Gastroesophageal sphincter (tissue), 4 donors: ENCODE measurements at places on chromosomes 5 and 9.

GRCh38 chr9:135835131-135835530, 72.2 kb downstream of the CAMSAP1 start:
- no peak for ATAC-seq

DNA sequence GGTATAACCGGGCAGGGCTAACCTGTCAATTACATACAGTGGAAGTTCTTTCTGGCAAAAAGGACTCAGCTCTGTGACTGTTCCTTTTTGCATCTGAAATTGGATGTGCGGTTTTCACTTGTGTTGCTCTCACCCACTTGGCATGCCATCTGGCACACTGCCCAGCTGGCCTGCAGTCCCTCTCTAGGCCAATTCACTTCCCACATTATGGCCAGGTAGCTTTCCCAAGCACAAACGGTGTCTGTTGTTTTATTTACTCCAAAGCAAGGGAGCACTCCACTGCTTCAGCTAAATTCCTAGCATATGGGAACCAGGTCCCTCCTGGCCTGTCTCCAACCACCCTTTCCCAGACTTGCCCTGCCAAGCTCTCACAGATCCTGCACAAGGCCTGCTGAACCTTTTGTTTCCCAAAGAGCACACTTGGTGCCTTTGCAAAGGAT, 132.5 kb downstream of the SEMA6A start:
- no peak for ATAC-seq

- no peak for ATAC-seq
These were observed 45.7 kb upstream of the PPARGC1B start for GRCh38 chr5:149684371-149684770.

DNA sequence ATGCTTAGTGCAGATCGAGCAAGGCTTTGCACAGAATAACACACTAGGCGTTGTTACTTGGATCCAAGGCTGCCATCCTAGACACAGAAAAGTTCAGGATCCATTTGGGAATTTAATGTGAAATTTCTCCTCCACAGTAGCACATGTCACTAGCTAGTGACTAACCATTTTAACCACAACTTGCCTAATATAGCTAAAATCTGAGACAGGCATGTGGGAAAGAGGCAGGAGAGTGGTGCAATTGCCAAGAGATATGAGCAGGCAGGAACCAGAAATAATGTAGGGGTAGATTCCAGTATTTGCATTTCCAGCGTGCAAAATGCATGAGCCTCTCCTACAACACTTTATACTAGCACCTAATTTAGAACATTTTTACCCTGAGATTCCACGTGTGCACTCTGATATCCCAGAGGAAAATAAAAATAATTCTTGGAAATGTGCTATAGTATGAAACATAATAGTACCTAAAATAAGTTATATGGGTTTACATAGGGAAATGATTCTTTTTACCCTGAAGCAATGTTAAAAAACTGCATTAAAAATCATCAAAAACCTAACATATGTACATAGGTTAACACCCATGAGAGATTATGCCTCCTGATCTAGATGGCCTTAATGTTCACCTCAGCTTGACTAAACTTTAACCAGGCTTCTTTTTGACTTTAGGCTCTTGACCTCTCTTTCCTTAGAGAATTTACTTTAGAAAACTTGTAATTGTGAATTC, 1230.6 kb upstream of the NUDT12 start:
- no peak for ATAC-seq

DNA sequence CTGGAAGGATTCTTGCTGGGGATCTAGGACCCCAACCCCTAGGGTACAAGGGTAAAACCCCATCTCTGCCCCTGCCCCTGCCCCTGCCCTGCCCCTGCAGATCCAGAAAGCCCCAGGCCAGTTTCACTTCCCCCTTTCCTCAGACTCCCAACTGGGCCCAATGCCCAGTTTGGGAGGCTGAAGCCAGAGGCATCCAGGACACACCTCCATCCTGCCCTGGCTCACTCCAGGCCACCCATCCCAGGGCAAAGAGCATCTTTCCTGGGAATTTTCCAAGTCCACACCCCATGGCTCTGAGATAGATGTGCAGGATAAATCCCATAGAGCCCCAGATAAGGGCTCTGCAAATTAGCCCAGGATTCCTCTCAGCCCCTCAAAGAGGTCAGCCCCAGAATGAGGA, 17.4 kb downstream of the CNTFR start:
- no peak for ATAC-seq

GRCh38 chr5:107263387-107264018, 407.2 kb downstream of the EFNA5 start:
- no peak for ATAC-seq

DNA sequence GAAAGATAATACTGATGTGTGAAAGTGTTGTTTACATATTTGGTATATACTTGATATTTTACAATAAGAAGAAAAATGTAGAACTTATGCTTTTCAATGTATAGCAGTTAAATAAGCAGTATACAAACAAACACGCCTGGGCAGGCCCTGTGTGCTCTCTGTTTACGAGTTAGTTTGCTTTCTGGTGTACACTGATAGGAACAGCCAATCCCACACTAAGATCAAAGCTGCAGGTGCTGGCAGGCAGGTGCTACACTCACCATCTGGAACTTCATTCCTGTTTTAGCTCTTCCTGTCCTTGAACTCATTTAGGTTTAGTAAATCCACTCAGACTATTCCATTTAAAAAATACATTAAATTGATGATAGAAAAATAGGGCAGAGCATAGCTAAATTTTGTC, 614.7 kb upstream of the ST8SIA4 start:
- no peak for ATAC-seq

GRCh38 chr9:129894120-129894823, 59.0 kb downstream of the USP20 start:
- ATAC-seq: no peak

DNA sequence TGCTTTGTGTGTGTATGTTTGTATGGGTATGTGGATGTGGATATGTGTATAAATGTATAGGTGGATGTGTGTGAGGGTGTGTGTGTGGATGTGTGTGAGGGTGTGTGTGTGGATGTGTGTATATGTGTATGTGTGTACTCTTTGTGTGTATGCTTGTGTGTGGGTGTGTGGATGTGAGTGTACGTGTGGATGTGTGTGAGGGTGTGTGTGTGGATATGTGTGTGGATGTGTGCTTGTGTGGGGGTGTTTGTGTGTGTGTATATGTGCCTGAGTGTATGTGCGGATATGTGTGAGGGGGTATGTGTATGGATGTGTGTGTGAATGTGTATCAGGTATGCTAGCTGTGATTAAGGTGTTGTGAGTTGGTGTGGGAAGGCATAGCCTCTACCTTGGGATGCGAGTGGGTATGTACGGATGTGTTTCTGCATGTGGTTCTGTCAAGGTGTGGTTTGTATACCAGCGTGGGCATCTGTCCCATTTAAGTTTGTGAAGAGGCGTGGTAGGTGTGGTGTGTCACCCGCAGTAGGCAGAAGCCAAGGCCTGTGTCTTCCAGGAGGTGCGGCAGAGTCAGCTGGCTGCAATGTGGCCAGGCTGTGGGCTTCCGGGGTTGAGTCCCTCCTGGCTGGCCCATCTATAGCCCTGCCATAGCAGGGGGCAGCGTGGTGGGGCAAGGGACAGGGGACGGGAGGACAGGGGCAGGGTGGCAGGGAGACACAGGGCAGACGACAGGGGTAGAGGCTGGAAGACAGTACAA, 155.8 kb downstream of the DAB2IP start:
- ATAC-seq: no peak

GRCh38 chr9:116450378-116451139, 236.5 kb upstream of the TRIM32 start:
- ATAC-seq: no peak

DNA sequence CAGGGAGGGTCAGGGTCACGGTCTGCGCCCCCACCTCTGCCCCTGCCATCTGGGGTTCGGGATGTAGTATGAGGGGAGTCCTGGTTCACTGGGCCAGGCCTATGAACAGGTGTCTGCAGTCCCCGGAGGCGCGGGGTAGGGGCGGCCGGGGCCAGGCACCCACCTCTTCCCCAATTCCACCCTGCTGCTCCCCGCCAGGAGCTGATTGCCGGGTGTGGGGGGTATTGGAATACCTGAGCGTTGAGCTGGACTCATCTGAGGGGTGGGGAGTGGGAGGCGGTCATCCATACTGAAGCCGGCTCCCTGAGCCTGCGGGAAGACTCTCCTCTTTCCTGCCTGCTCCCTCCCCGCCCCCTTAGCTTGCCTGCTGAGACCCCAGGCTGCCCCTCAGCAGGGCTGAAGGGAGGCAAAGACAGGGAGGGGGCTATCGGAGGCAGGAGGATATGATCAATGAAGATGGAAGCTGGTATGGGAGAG, 679 bp downstream of the SLC6A7 start:
- no peak for ATAC-seq

GRCh38 chr9:82410866-82411265, 422.3 kb downstream of the SPATA31D1 start:
- no peak for ATAC-seq
